T-helper 1 cell (primary cell): ENCODE measurements at places on chromosomes 13 and 19.

DNA sequence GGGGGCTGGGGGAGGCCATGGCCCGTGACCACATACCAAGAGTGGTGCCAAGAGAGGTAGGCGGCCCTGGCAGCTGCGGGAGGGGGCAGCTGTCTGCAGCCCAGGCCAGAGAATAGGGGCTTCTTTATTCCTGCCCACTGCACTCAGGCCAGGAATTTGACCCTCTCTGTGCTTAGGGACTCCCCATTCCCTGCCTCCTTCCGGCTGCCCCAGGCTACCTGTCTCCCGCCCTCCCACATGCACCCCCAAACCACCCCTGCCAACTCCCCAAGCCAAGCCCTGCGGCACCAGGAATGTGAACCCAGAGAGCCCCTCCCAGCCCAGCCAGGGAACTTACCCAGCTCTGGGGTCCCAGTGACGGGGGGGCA, 687 bp downstream of the PLEKHA4 start:
- no peak for DNase-seq

DNA sequence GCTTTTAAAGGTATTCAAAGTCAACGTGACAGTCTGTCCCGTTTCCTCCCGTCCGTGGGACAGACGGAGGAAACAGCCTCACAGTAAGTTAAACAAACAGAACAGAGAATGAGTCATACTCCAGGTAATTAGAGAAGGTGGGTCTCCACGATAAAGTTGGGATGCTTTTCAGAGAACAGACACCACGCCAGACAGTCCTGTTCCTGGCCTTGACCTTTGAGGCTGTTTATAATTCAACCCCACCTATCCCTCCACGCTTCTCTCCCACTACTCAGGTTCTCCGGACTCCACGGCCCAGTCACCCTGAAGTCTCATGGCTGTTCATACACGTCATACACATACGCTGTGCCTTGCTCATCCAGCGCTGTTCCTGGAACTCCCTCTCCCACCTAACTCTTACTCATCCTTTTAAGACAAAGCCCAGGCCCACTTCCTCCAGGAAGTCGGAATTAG, 42.5 kb downstream of the ARHGEF18 start:
- no peak for DNase-seq

DNA sequence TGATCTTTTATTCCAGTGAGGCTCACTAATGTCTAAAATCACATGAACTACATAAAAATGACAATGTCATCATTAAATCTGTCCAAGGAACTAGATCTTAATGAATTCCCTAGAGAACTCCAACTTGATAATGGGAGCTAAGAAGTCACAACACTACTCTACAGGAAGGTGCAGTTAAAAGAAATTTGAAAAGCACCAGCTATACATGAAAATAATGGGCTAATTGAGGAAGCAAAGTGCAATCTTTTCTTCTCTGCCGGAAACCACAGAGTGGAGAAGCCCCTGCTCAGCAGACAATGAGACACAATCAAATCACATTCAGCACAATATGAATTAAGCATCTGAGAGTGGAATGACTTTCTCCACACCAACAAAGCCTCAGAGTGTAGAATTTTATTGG, 261.7 kb downstream of the LHFPL6 start:
- no peak for DNase-seq

DNA sequence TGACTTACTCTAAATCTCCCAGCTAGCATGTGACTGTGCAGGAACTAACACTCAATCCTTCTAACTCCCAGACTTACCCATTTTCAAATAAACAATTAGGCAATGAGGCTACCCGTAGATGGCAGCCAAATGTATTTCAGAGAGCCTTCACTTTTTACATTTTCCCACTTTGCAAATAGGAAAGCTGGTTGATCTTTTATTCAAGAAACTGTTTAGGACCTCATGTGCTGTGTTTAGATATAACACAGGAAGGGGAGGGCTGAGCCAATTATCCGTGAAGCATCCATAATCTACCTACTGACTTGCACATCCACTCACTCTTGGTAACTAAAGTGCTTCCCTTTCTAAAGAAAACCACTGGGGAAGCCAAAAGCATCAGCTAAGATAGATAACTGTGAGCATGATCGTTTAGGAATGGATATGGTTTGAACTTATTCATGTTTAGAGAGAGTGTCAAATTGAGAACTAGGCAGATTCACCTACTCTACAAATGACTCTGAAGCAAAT, 33.4 kb downstream of the MBNL2 start:
- DNase-seq: no peak

- DNase-seq: no peak
These were observed 25.8 kb downstream of the PNPLA6 start for GRCh38 chr19:7561325-7561724.

- DNase-seq: no peak
These were observed 634.4 kb upstream of the KLF12 start for GRCh38 chr13:74768521-74769085.

DNA sequence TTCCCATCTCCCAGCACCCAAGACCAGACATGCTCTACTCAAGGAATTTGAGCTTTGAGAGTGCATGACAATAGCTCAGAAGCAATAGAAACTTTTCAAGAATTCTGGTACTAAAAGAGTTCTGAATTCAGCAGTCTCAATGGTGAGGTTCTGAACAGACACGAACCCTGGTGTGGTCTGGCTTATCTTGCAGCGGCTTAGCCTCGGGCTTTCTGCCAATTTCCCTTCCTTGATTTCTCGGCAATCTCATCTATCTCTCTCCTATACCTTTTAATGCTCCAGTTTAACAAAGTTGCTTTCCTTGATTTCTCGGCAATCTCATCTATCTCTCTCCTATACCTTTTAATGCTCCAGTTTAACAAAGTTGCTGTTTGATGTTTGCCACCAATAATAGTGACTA, 174.6 kb downstream of the SPRY2 start:
- no peak for DNase-seq

DNA sequence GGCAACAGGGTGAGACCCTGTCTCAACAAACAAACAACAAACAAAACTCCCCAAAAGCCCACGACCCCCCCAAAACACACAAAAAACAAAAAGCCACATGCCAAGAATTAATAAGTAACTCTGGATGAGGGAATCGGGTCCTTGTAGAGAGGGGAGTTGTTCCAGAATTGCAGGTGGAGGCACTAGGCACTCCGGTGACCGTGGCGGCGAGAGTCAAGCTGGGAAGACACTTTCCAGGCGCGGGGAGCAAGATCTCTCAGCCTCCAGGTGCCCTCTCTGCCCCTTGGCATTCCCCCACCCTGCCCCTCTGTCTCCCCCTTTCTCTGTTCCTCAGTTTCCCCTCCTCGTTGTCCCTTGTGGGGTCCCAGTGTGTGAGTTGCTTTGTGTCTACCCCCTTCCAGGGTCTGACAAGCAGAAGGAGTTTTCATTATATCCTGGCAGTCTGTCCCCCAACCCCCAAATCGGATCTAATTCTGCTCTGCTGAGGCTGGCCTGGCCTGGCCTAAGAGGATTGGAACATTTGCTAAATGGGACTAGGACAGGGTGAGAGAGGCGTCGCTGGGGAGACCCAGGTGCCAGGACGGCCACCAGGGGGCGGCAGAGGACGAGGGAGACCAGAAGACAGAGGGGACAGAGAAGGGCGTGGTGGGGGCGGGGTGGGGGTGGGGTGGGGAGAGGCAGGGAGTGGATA, 8.3 kb upstream of the CRX start:
- DNase-seq: peak; percentile 71

- no peak for DNase-seq
These were observed 34.6 kb upstream of the SLC10A2 start for GRCh38 chr13:103100830-103101229.

GRCh38 chr19:16154557-16154956, 11.1 kb downstream of the HSH2D start:
- no peak for DNase-seq

- DNase-seq: no peak
These were observed 24.6 kb upstream of the SEMA6B start for GRCh38 chr19:4583961-4584669.

- DNase-seq: no peak
These were observed 545 bp downstream of the LIPE start for GRCh38 chr19:42426643-42427042.

DNA sequence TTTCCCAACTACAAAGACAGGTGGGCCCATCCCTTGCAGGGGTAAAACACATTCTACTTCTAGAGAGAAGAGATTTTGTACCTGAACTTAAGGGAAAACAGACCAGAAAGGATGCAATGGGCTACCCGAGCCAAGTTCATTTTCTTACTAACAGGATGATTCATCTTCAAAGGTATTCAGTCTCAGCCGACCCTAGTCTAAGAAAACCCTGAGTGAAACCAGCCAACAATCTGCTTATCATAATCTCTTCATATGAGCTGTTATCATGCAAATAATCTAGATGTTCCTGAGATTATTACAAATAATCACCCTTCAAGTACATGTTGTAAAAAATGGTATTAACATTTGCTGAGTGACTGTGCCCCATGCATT, 15.6 kb downstream of the PABPC3 start:
- DNase-seq: no peak

- no peak for DNase-seq
These were observed 2.8 kb downstream of the SEMA6B start for GRCh38 chr19:4556597-4557127.

GRCh38 chr19:44943801-44944249, 1.8 kb downstream of the APOC4 start:
- no peak for DNase-seq

DNA sequence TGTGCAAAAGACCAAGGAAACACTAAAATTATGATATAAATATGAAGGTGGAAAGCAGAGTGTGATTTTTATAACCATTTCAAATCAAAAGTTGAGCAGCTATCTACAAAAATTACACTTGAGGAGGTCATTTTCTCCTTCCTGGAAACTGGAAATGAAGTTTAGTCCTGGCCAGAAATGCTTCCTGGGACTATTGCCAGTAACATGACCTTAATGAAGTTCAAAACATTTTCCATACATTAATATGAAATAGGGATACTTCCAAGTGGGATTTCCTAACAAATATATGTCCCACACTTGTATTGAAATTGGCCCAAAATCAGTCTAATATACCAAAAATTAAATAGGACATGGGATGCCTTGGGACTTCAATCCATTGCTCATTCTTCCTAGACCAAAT, 1556.8 kb upstream of the MIR17HG start:
- DNase-seq: no peak

- DNase-seq: no peak
These were observed 13.3 kb downstream of the KCNC3 start for GRCh38 chr19:50315773-50316448.

- no peak for DNase-seq
These were observed 121.2 kb downstream of the LMO7 start for GRCh38 chr13:75757336-75757735.

- no peak for DNase-seq
These were observed 928 bp upstream of the PNPLA6 start for GRCh38 chr19:7534531-7535046.

- no peak for DNase-seq
These were observed 930.5 kb upstream of the SLITRK1 start for GRCh38 chr13:84812789-84813188.

DNA sequence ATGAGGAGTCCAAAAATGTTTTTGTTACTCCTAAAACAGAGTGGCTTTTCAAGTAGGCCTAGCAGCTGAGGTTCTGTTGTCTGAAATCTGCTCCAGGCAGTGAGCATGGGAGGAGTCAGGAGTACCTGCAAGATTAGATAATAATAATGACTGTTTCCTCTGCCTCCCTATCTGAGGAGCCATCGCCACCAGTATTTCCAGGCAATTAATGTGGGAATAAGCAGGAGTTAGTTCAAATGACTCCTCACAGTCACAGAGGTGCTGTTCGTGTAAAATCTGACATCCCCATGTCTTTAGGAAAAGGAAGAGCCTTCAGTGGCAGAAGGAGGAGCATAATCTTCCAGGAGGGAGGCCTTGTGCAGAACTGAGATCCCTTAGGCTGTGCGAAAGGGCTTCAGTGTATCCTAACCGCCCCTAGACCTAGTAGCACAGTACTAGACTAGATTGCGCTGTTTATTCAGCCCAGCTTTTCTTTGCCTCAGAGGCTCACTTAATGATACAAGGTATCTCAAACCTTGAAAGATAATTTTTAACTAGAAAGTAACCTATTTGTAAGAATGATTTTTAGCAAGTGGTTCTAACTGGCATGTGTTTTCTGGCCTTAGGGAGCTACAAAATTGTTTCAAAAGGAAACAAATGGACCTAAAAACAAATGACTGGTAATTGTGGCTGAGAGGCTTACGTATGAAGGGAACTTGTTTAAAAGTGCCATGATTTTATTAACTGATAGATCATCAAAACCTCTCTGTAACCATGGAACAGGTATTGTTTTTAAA, 49.0 kb downstream of the FREM2 start:
- no peak for DNase-seq

DNA sequence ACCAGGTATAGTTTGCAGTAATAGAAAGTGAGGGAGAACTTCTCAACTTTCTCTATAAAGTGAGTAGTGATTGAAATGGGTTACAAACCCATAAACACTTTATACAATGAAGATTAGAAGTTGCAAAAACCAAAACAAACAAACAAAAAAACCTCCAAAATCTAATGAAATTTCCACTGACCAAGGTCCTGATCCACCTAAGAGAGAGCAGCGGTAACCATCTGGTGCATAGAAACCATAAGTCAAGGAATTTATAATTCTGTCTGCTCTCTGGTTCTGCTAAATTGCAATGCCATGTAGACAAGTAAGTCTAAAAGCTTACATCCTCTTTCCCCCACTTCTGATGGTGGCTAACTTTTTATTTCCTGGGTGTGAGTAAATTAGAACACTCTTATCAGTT, 463.4 kb downstream of the EFNB2 start:
- no peak for DNase-seq

DNA sequence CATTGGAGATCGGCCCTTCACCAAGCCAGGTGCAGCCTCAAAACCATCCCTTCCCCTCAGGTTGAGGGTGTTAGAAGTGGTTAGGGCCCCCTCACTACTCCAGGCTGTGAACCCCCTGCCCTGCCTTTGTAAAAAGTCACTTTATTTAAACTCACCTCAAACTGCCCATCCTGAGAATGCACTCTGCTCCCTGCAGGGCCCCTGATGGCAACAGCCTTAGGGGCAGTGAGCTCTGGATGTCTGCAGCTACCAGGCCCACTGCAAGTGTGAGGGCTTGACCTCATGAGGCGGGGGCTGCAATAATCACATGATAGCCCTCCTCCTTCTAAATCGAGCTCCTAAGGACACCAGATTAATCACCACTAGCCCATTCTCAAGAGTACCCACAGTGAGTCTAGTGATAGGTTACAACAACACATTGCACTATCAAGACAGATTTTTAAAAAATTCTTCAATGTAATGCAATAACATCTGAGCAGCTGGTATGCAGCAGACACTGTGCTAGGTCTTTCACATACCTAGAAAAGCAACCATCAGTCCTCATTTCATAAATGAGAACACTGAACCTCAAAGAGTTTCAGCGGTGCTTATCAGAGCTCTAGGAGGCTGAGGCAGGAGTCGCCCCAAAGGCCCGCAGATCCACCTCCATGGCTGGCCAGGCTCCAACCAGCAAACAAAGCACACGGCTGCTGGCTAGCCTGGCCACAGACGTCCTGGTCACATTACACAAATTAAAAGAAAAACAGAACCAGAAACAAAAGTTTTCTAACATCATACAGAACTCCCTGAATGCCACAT, 26.0 kb downstream of the SLC7A1 start:
- no peak for DNase-seq

GRCh38 chr13:26759907-26760831, at the start of gene GPR12:
Gene GPR12 (minus strand): TSS chr13:26760786. CDS start chr13:26759827, 959 bp downstream.
- no peak for DNase-seq

- no peak for DNase-seq
These were observed 25.2 kb downstream of the CRTC1 start for GRCh38 chr19:18708452-18709231.

GRCh38 chr19:14250870-14251269, 44.9 kb upstream of the ADGRL1 start:
- DNase-seq: no peak

GRCh38 chr19:50358483-50359327, 6.7 kb downstream of the NAPSA start:
- DNase-seq: peak; percentile 65
